ENCODE measurements at places on chromosomes 3 and 15. TPM values are rescaled to one million over a fixed set of nuclear protein-coding genes. Genes with fewer than 3 reads are reported as not detected.

CKMT1A gene
- polyA plus RNA-seq = 3.6 TPM

ACKR4 gene
- polyA plus RNA-seq = 2.6 TPM

BCL2A1 gene
- 1.2 TPM for polyA plus RNA-seq

RLBP1 gene
- polyA plus RNA-seq = not detected

MAP1A gene
- polyA plus RNA-seq = 5.4 TPM

NR2E3 gene
- not detected for polyA plus RNA-seq

USP50 gene
- not detected for polyA plus RNA-seq

SSR3 gene
- polyA plus RNA-seq = 201 TPM

C2CD4B gene
- polyA plus RNA-seq = 18.2 TPM

SMCO1 gene
- not detected for polyA plus RNA-seq

All from adipose tissue (tissue), 3 donors.